NAMALWA (cell line): ENCODE measurements at places on chromosomes 2 and 18.

- DNase-seq, result no peak
These were observed 171.6 kb downstream of the PLCL1 start for GRCh38 chr2:197975931-197976519.

- DNase-seq, result no peak
These were observed 143.3 kb upstream of the ZEB2 start for GRCh38 chr2:144663207-144663606.

DNA sequence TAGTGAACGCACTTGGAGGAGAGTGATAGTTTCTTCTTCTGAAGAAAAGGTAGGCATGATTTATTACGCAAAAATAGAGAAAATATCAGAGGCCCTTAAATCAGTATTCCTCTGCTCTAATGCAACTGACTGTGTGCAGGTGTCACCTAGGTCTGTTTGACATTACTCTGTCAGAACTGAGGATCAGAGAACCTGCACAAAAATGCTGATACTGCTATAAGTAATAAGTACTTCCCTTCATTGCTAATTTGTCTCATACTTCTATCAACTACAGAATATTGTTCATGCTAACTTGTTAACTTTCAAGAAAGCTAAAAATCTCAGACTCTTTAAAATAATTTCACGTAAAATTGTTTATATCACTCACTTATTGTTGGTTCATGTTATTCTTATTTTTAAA is 358.5 kb downstream of the ZNF804A start:
- no peak for DNase-seq

GRCh38 chr2:183490914-183491313 is 366.7 kb downstream of the NUP35 start:
- peak; percentile 1 for DNase-seq

GRCh38 chr2:216681683-216682082 is 13.7 kb downstream of the IGFBP5 start:
- DNase-seq, result no peak

- no peak for DNase-seq
These were observed 45.4 kb upstream of the PAPOLG start for GRCh38 chr2:60710707-60711106.

DNA sequence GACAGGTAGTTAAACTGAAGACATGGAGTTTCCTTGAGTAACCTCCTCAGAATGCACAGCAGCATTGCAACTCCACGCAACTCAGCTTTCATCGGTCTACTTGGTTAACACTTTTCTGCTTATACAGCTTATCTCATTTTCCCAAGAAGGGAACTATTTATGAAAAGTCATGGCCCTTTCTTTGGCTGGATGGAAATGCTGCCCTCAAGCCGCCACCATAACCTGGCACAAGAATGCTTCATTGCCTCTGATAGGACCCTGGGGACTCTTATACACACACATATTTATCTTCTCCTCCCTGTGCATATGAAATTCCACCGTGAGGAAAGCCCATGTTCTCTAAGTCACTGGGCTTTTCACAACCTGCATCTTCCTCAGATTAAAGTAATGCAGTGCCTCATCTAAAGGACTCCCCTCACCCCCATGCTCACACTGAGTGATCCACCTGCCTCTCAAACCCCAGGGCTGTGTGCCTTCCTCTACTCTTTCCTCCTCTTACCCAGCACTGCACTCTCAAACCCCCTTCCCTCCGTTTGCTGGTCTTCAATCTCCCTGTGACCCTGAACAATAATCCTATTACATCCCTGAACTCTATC is 192.0 kb upstream of the HNRNPA3 start:
- DNase-seq, result no peak

- DNase-seq, result no peak
These were observed 254.2 kb downstream of the GALNT13 start for GRCh38 chr2:154125891-154126290.

GRCh38 chr2:242065426-242065825 is 195.9 kb downstream of the RTP5 start:
- no peak for DNase-seq

DNA sequence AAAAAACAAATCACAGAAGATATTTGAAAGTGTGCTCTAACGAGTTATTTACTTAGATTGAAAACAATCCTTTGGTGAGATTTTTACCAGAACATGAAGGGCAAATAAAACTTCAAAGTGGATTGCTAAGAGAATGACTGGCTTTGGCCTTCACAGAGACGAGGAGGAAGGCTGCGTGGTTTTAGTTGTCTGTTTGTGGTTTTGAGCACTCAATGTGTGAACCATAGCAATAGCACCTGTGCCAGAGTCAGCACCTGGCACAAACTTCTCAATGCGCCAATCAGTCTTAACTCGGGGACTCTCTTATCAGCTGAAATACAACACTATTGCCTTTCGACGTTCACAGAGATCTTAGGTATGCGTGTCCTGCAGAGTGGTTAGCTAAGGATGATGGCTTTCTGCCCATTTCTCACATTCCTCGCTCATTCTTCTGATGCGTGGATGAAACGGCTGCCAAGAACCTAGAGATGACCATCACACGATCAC is 70.0 kb downstream of the MBP start:
- DNase-seq, result peak; percentile 73

DNA sequence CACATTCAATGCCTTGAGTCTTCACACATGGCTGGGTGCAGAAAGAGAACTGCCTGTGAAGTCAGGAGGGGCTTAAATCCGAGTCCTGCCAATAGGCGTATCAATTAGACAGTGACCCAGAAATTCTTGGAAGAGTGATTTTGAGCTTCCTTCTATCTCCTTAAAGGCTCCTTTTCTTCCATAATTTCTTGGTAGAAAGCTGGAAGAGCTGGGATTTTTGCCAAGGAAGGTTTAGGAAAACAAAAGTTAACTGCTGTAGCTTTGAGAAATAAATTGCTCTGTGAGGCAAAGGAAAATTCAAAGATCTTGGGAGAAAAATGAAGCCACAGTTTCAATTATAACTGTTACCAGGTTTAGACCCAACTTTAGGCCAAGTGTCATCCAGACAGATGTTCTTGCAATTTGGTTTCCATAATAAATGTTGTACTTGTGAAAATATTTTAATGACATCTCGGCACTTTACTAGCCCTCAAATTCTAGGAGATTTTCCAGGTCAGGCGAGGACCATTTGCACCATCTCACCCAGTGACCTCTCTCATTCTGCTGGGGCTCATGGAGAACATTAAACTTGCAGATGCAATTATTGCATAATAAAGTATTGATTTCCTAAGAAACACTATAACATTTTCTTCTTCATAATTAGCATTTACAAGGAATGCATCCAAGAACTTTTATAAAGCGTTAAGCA is 329.7 kb upstream of the MEIS1 start:
- DNase-seq, result no peak

- no peak for DNase-seq
These were observed 23.3 kb downstream of the CTDP1 start for GRCh38 chr18:79702906-79703305.

- DNase-seq, result peak; percentile 74
These were observed 47.0 kb downstream of the IWS1 start for GRCh38 chr2:127479219-127479825.

DNA sequence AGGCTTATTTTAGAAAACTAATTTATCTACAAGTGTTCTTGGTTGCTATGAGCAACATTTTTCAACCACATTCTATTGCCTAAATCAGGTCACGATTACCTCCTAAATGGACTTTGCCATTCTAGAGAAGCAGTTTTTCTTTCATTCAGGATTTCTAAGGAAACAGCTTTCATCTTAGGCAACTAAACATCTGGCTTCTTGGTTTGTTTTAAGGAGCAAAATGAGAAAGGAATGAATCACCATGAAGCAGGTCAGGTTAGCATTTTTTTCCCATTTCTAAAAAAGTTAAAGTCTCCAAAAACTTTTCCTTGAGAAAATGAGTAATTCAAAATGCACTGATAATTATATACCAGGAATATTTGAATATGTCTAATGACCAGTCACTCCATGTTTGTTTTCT is 114.8 kb downstream of the GAREM1 start:
- no peak for DNase-seq

GRCh38 chr2:217535957-217536708 is 466.7 kb downstream of the TNS1 start:
- DNase-seq, result no peak

DNA sequence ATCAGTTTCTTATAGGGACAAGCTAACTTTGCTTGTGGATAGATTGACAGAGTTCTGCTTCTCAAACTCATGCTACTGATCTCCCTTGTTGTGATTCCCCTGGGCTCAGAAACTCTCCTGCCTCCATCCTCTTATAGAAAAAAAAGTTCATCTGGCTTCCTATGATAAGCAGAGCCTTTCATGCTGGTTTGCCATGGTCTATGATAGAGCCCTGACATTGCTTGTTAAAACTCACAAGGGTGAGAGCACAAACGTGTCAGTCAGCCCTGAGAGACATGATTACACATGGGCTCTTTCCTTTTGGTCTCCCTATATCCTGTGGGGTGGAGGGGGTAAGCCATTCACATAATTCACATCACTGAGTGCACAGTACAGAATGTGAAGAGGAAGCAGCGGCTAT is 121.8 kb downstream of the TDRD15 start:
- no peak for DNase-seq
